Stimulated activated CD4-positive, alpha-beta T cell treated with anti-CD3 and anti-CD28 coated beads, Interleukin-15, amount 100 ng/mL, for 24 hours (primary cell): ENCODE measurements at places on chromosomes 6 and 20.

GRCh38 chr6:95517568-95517967 lies 59.8 kb upstream of the MANEA start:
- DNase-seq: no peak

- DNase-seq: no peak
Measured at GRCh38 chr20:1370548-1371110, 22.2 kb downstream of the FKBP1A start.

GRCh38 chr6:123417535-123417934 lies 219.2 kb downstream of the TRDN start:
- no peak for DNase-seq

DNA sequence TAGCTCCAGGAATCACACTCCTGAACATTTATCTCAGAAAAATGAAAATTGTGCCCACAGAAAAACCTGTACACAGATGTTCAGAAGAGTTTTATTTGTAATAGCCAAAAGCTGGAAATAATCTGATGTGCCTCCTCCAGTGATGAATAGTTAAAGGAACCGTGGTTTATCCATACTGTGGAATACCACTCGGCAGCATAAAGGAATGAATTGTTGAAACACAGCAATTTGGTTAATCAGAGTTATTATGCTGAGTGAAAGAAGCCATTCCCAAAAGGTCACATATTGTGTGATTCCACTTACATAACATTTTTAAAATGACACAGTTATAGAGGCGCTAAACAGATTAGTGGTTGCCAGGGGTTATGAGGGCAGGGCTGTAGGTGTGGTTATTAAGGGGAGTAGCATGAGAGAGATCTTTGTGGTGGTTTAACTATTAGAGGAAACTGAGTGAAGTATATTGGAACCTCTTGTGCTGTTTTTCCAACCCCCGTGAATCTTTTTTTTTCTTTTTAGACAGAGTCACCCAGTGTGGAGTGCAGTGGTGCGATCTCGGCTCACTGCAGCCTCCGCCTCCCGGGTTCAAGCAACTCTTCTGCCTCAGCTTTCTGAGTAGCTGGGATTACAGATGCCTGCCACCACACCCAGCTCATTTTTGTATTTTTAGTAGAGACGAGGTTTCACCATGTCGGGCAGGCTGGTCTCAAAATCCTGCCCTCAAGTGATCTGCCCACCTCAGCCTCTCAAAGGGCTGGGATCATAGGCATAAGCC lies 26.2 kb downstream of the PSMF1 start:
- DNase-seq: no peak

DNA sequence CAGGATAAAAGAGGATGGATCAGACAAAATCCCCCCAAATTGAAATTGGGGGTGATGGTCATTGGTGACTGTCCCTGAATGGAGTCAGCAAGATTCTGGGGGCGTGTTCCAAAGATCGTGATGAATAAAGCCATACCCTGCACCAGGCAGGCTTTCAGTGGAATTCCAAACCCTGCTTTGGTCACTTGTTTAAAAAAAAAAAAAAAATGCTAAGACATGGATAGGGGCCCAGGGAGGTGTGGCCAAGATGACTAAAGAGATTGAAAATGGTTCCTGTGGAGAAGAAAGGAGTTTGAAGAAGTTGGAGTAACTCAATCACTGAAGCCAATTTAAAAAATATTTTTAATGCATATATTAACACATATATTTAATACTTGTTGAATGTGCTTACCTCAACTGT lies 161.4 kb upstream of the KCNG1 start:
- no peak for DNase-seq

DNA sequence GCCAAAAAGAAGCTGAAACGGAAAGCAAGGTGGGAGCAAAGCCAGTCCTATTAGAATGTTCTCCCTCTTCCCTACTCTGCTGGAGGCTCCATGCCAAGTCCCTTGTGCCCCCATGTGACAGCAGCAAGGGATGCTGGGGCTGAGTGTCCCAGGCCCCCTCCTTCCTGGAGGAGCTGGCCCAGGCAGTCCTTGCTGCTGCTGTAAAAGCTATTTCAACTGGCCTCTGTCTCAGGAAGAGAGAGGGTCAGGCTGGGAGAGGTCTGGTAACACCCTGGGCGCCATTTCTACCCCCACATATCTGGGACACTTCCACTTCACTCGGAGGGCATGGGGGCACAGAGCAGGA lies 25.0 kb downstream of the TTBK1 start:
- DNase-seq: no peak
